Activated T-helper 1 cell treated with Interleukin-2 at 50 U/mL for 16 hours (primary cell): ENCODE measurements at places on chromosomes 16 and 17.

DNA sequence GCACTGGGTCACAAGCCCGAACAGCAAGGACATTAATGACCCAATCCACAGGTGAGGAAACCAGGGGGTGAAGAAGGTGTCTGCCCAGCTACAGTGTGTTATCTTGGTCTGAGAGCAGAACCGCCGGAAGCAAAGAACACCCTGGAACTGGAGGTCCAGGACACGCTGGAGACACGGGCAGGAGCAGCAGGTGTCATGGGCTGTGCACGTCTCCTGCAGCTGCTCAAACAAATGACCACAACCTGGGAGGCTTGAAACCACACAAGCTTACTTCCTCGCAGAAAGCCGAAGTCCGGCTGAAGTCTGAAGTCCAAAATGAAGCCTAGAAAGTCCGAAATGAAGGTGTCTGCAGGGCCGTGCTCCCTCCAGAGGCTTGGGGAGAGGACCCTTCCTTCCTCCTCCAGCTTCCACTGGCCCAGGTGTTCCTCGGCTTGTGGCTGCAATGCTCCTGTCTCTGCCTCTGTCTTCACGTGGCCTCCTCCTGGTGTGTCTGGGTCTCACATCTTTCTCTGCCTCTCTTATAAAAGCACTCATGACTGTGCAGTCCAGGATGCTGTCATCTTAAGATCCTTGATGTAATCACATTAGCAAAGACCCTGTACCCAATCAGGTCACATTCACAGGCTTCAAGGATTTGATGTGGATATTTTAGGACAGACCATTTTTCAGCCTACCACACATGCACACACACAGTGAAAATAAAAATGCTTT is 351.2 kb downstream of the C16orf95 start:
- no peak for DNase-seq

DNA sequence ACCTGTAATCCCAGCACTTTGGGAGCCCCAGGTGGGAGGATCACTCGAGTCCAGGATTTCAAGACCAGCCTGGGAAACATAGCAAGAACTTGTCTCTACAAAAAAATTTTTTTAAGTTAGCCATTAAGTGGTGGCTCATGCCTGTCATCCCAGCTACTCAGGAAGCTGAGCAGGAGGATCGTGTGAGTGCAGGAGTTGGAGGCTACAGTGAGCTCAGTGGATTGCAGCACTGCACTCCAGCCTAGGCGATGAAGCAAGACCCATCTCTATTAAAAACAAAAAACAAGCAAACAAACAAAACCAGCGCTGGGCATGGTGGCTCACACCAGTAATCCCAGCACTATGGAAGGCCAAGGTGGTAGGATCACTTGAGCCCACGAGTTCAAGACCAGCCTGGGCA is 38.0 kb downstream of the HEATR3 start:
- DNase-seq = no peak

DNA sequence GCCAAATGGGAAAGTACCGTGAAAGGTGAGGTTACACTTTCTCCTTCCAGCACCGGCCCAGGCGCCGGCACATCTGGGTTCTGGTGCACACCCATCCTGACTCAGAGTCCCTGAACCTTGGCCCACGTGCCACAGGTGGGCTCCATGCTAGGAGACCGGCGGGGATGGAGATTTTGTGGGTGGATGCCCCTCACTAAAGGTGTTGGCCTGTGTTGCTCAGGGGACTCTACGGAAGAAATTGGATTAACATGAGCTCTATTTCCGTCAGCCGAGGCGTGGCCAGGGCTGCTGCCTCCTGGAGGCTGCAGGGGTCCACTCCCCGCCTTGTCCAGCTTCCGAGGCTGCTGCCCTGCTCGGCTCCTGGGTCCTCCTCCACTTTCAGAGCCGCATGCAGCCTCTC is 30.8 kb downstream of the FBXO31 start:
- DNase-seq = no peak

DNA sequence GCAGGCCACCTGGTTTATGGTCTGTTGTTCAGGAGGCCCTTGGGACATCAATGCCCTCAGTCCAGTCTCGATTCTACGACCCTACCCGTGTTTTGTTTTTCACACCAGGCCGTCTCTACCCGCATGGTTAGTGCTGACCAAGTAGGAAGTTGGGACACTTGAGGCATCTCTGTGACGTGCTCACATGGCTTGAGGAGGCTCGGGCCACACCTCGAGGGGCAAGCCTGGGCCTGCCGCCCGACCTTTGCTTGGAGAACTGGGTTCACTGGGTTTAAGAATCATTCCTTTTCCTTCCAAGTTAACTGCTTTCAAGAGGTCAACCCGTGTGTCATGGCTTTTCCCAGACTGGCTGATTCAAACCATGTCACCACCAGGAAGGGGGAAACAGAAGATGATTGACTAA is 86.8 kb downstream of the CMIP start:
- DNase-seq = no peak

DNA sequence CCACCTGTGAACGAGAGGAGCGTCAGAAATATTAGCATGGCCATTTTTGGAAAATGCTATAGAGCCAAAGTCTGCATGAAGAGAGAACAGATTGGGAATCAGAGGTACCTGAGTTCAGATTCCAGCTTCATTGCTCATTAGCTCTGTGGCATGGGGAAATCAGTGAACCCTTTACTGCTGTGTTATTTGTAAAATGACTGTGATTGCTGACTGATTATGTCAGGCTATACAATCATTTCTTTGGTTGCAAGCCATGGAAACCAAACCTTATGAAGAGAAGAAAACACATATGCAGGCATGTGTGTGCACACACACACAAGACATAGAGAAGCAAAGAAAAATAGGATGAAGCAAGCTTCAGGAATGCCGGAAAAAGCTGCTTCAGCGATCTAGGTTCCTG is 101.4 kb upstream of the HSBP1 start:
- no peak for DNase-seq
